Left hindlimb (tissue), 1 donor: ENCODE measurements at places on chromosomes 2 and 18.

GRCh38 chr2:97913846-97914245, 81.9 kb downstream of the TMEM131 start:
- DNase-seq: no peak

- DNase-seq: no peak
Observed at GRCh38 chr2:230209422-230210051, 10.2 kb downstream of the SP110 start.

GRCh38 chr2:120343433-120344105, 2.4 kb upstream of the INHBB start:
- peak; percentile 86 for DNase-seq

DNA sequence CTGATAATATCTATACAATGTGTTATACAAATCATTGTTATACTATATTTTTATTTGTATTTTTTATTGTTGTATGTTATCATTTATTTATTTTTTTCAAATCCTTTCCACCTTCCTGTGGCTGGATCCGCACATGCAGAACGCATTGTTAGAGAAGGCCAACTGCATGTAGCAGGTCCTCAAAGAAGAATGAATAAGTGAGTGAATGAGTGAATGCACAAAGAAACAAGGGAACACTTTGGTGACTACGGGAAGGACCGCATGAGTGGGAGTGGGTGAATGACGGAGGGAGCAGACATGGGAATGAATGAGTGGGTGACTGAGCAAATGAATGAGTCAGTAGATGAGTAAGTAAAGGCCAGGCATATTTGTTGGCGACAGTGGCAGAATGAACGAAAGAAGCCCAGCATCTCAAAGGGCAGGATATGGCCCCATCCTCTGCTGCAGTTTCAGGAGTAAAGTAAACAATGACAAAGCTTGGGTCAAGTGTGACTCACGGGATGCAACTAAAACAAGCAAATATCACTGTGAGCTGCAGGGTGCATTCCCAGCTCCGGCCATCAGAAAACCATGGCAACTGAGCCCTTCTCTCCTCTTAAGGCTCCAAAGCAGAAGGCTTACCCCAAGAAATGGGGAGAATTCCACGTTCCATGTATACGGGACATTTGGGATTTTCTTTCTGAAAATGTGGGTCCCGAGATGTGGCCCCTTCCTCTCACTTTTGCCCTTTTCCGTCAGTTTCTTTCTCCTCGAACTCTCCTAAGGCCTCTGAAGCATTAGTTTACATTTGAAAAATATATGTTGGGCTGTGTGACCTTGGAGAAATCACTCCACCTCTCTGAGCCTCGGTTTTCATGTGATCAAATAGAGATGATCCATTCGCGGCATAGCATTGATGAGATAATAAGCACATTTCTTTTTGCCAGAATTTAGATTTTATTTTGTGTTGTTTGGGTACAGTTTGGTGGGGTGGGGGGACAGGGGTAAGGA, 24.5 kb downstream of the KCNF1 start:
- no peak for DNase-seq

DNA sequence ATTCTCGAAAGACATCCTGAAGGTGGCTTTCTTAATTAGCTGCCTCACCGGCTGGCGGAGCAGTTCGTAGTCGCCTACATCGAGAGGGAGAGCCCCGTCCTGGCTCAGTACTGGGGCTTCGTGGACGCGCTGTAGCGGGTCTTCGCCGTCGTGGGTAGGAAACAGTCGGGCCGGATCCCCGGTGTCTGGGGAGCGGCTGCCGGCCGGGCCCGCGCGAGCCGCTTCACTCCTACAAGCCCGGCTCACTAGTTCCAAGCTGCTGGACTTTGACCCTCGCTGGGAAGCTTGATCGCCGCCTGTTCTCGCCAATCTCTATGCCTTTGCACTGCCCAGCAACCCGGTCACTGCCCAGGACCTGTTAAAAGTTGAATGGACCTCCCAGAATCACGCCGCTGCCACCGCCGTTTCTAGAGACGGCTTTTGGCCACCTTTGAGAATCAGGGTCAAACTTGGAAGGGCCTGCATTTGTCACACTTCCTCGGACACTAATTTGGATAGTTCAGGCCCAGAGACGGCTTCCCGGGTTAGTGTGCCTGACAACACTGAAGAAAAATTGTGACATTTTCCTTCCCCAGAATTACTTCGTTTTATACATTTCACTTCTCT, 41.4 kb upstream of the AKAIN1 start:
- DNase-seq: peak; percentile 64

DNA sequence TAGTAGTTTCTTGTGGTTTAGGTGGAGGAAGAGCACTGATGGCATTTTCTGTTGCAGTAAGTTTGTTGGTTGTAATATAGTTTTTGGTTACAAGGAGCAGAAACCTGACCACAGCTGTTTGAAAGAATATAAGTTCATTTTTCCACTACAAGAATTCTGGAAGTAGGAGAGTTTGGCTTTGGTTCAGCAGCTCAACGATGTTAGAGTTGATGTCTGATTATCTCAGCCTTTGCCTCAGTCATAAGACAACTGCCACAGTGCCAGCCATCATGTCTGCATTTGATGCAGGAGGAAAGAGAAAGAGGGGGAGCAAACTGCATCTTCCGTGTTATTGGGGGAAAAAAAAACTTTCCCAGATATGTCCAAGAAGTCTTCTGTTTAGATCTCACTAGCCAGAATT, 119.1 kb downstream of the LYPD1 start:
- DNase-seq: no peak

DNA sequence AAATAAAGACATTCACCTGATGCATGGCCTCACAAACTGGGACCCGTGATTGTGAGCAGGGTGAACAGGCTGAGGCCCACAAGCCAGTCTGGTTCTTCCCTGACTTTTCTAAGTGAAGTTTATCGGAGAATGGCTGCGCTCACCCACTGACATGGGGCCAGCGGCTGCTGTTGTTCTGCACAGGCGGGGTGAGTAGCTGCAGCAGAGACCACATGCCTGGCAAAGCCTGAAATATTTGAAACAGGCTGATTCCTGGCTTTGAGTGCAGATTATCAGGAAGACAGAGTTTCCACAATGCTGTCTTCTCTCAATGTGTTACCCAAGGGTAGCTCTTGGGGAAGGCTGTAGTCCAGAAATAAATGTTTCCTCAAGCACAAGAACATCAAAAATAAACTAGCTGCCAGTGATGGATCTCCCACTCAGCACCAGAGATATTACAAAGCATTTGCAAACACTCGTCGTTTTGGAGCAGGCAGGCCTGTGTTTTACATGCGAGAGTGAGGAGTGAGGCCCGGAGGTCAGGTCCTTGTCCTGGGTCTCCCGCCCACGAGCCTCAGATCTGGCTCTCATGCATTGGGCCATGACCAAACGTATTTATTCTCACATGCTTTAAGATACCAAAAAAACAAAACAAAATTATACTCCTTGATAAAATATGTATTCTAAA, 647.1 kb downstream of the GALR1 start:
- DNase-seq: no peak

- no peak for DNase-seq
Observed at GRCh38 chr2:232761301-232761907, 15.0 kb downstream of the KCNJ13 start.

- DNase-seq: no peak
Observed at GRCh38 chr18:48819781-48820482, 130.8 kb downstream of the SMAD7 start.

DNA sequence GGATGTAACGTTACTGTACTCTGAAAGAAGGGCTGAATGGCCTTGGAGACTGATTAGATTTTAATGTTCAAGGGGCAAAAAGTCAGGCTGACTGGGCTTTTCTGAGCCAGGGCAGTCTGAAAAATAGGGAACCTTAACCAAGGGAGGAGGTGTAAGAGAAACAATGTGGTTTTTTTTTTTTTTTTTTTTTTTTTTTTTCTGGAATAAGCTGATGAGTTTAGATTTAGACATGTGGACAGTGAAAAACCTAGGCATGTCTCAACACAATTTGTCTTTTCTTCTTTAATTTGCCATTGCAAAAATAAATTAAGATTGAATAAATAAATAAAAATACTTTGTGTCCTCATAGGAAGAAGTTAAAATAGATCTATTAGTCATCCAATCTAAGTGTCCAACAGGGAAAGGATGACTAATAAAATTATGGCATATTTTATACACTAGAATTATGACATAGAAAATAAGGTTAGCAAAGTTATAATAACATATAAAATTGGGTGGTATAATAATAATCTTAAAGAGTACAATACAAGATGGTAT, 237.6 kb upstream of the TRIB2 start:
- no peak for DNase-seq

- no peak for DNase-seq
Observed at GRCh38 chr2:149021761-149022160, 16.7 kb upstream of the LYPD6B start.

- peak; percentile 43 for DNase-seq
Observed at GRCh38 chr2:145228506-145228905, 708.6 kb upstream of the ZEB2 start.

- DNase-seq: no peak
Observed at GRCh38 chr2:63882395-63883105, 40.9 kb downstream of the UGP2 start.

DNA sequence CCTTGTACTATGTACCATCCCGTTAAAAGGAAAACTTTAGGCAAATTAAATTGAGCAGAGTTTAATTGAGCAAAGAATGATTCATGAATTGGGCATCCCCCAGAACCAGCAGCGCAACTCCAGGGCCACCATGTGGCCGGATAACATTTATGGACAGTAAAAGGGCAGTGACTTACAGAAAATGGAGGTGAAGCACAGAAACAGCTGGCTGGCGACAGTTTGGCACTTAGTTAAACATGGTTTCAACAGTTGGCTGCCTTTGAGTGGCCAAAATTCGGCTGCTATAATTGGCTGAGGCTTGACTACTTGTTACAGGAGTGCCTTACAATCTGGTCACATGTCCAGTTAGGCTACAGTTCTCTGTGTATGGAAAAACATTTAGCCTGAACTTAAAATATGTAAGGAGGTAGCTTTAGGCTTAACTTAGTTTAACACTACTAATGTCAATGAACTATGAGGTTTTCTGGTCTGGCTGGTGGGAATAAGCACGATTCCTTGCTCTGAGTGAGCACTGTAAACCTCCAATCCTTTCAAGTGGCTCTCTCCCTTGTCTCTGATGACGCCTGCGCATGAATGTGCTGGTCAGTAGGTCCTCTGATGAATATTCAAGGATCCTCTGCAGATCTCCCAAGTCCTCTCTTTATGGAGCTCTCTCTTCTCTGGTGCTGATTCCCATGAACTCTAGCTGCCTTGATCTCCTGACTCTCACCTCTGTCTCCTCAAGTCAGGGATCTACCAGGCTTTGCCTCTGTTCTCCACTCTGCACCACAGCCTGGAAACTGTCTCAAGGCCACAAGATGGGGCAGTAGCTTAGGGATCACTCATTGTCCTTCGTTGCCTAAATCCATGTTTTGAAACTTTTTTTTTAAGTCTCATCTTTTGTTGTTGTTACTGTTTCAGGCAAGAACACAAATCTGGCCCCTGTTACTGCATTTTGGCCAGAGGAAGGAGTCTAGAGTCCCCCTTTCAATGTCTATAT, 24.4 kb upstream of the RAB31 start:
- no peak for DNase-seq

DNA sequence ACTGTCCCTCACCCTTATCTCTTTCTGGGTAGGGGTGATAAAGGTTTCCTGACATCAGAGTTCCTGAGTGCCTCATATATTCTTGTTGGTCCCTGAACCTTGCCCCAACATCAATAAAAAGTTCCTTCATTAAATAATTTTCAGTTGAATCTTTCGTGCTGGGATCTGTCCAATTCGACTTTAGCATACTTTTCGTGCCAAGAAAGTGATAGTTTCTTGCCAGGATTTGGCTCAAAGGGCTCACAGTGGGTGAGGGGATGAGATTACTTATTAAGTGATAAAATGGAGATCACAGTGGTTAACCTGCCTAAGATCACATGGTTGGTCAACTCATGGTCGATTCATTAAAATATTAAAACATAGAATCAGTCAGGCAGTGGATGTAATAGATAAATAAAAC, 93.8 kb upstream of the SLC8A1 start:
- DNase-seq: no peak

DNA sequence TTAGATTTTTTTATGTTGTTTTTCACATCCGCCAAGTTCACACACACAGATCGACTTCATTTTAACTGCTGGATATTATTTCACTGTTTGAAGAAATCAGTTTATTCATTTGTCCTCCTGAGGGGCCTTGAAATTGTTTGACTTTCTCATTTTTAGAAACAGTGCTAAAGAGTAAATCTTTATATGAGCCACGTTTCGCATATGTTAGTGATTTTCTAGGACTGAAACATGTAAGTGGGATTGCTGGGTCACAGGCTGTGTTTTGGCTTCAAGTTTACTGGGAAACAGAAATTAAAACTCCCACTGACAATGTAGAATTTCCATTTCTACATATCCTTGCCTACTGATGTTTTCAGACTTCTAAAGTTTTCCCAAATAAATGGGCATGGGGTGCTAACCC, 363.8 kb downstream of the NCKAP5 start:
- no peak for DNase-seq

GRCh38 chr2:205128726-205129125, 553.6 kb upstream of the NRP2 start:
- DNase-seq: no peak

- no peak for DNase-seq
Observed at GRCh38 chr2:3827673-3828575, 124.5 kb downstream of the DCDC2C start.

GRCh38 chr18:35497027-35497369, 762 bp downstream of the INO80C start:
- DNase-seq: no peak

DNA sequence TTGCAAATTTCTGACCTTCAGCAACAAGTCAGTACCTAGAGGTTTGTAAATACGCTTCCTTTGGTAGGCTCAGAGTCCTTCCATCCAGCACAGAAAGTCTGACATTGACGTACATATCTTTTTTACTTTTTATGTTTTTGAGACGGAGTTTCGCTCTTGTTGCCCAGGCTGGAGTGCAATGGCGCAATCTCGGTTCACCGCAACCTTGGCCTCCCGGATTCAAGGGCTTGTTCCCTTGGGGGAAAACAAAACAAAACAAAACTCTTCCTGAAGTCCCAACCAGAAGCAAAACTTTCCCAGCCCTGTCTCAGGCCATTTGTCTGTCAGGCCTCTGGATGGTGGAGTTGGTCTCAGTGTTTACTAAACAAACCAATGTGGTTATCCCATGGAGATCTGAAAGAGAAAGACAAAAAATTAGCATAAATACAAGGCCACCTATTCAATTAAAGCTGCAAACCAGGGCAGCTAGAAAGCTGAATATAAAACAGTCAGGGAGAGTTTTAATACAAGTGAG, 29.6 kb upstream of the ATL2 start:
- DNase-seq: peak; percentile 50

- no peak for DNase-seq
Observed at GRCh38 chr2:241795021-241795999, 13.7 kb upstream of the NEU4 start.
